Activated CD8-positive, alpha-beta memory T cell treated with anti-CD3 and anti-CD28 coated beads, Interleukin-2, amount 50 U/mL, for 48 hours (primary cell): ENCODE measurements at places on chromosomes 5 and 9.

GRCh38 chr9:32501868-32502267, 24.1 kb downstream of the RIGI start:
- no peak for DNase-seq

DNA sequence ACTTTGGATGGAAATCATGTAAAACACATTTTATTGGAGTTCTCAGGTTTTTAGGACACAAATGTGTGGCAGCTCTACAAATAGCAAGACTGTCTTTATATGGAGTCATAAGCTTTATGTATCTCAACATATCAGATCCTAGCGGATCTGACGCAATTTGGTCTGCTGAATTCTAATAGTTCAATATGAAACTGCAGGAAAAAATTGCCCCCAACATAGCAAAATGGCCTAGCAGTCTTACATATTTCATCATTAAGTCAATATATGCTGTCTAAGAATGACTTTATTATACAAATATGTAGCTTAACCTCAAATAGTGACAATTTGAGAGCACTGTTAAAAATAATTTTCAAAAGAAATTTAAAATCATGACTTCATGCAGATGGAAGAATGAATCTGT, 244.3 kb downstream of the TAF11L14 start:
- no peak for DNase-seq

GRCh38 chr9:114280636-114281472, 42.0 kb upstream of the ORM1 start:
- DNase-seq, result no peak

DNA sequence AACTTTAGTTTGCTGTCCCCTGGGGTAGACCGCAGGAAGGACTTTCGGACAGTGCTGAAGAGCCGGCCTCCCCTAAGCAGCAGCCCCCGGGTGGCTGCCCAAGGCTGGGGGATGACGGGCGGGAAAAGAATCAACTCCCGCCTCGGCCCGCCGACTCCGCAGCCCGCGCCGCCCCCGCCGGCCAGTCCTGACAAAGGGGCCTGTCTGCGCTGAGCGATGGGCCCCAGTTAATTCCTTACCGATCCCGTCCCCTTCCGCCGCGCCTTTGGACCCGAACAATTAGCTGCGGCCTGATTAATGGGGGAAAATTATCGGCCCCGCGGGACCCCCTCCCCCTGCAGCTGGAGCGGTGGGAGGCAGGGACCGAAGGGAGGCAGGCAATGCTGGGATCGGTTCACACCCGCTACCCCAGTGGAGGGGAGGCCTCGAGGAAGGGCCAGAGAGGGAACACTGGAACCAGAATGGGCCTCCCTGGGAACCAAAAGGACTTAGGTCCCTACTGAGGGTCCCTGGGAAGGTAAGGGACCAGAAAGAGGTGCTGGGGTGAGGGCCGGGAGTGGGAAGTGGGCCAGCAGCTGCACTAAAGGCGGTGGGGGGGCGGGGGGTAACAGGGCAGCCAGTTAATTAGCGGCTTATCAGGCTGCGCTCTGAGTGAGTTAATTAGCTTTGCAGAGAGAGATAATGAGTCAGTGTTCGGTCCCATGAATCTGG, 4.2 kb downstream of the ARID3C start:
- no peak for DNase-seq

GRCh38 chr9:91689006-91689405, 261.0 kb downstream of the ROR2 start:
- DNase-seq, result no peak

DNA sequence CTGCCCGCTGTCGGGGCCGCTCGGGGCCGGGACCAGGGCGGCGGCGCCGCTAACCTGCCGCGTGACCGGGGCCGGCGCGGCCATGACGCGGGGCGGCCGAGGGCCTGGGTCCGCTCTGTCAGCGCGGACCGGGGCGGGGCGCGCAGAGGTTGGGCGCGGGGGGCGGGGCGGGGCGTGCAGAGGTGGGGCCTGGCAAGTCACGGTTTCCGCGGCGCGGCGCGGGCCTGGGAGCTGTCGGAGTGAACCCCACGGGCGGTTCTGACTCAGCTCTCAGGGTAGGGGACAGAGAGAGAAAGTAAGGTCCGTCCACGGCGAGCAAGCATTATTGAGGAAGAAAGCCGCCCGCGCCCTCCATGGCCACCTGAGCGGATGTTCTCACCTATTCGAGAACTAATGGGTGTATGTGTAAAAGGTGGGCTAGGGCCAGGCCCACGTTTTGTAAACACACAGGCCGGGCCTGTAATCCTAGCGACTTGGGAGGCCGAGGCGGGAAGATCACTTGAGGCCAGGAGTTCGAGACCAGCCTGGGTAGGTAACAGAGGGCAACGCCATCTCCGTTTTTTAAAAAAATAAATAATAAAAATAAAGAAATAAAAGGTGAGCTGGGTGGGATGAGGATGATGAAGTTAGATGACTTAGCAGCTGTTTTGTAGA, at the start of gene PRXL2C:
PRXL2C (minus strand) TSS at position 120 of the 654 bp plus-strand sequence; CDS start at position 84, 36 bp downstream.
- peak; percentile 89 for DNase-seq

DNA sequence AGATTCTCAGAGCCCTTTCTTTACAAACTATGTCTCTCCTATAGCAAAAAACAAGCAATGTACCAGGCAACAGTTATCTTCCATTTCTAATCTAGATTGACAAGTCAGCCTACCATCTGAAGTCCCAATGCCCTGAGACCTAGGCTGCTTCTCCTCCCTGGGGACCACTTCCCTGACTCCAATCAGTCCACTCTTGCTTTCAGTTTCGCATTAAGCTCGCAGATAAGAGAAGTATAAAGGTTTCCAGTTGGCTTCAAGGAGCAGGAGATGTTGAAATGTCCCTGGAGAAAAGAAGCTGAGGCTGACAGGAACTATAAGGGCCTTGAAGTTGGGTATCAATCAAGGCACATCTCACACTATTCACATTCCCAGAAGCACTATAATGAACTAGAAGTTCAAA, 32.3 kb downstream of the ERP44 start:
- no peak for DNase-seq

DNA sequence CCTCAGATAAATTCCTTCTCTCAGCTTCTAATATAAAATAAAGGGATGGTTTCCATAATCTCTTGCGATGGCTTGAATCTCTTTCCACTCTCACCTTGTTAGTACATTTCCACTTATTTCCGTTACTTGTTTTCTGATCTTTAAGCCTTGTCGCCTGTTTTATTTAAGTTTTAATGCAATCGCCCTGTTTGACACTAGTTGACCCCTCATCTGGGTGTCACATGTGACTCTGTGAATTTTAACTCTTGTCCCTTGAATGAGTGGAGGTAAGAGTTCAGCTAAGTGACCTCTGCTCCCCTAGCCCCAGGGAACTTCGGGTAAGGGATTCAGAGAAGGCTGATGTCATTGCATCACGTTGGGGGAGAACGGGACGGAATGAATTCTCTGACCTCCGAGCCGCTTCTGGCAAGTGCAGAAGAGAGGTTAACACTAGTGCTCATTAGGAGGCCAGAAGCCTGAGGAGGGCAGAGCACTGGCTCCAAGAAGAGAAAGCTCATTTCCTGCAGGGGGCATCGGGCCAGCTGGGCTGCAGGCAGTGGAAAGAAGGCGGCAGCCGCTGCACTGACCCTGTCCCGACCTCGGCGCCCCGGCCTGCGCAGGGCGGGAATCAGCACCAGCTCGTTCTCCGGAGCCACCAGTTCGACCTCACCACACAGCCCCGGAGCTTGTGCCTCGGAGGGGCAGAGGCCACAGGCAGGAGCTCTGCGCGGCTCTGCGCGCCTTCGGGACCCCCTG, 569 bp downstream of the HINT2 start:
- peak; percentile 76 for DNase-seq

- DNase-seq, result no peak
These were observed 200.7 kb downstream of the FANCC start for GRCh38 chr9:95116808-95117204.

DNA sequence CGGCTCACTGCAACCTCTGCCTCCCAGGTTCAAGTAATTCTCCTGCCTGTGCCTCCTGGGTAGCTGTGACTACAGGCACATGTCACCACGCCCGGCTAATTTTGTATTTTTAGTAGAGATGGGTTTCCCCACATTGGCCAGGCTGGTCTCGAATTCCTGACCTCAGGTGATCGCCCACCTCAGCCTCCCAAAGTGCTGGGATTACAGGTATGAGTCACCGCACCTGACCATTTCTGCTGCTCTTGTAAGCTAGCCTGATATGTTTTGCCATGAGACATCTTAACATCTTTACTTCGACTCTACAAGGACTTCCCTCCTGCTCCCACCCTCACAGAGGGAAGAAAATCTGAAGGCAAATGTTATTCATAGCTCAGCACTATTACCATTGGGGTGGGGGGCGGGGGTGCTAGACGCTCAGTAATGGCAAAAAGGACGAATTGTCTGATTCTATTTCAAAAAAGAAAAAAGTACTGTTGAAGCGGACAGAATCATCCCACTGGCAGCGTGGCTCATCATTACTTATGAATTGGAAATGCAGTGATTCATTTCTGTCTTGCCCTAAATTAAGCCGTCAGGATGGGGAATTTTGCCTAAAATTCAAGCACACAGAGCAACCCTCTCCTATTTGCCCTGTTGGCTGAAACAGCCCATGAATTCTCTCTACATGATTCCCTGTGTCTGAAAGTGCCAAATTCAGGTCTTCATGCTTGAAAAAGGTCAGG, 46.4 kb upstream of the WWC1 start:
- no peak for DNase-seq

GRCh38 chr5:144566747-144567420, 396.2 kb downstream of the KCTD16 start:
- DNase-seq, result no peak

DNA sequence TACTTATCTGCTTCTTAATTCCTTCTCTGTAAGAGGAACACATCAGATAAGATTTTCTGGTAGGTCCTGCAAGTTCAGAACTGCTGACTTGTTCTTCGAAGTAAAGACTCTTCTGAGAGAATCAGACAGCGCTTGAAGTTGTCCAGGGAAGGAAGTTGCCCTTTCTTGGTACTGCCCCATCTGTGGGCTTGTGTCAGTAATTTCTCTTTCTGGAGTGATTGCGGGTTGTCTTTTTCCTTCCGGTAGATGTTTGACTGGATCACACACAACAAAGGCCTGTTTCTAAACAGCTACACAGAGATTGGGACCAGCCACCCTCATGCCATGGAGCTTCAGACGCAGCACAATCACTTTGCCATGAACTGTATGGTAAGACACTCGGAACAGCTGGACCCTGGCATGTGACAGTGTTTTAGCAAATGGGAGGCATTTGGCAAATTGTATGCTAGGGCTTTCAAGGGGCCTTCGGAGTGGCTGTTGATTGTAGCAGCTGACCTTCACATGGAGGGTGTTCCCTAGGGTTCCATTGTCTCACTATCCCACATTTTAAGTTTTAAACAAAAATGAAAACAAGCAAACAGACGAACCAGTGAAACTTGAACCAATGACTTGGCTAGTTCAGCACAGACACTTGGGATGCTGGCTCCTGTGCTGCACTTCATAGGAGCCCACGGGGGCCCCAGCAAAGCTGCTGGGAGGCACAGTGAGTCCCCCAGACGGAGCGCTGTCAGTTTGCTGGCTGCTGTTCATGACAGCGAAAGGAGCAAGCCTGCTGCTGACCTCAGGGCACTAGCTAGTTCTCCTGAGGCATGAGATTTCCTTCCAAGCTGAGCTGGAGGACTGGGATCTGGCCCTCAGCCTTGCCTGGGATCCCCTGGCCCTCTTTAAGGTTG, 149.9 kb downstream of the TRIO start:
- DNase-seq, result no peak

DNA sequence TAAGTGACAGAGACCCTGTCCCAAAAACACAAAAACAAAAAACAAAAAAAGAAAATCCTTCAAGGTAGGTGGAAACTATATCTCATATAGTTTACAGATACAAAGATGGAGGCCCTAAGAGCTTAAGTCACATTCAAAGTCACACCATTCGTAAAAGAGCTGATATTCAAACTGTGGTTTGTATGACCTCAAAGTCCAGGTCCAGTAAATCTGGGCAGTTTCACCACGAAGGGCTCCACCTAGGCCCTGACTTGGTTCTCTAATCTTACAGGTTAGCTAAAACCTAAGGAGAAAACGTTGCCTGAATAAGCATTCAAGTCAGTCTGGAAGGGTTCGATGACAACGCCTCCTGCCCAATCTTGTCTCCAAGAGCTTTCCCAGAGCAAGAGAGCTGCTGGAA, 44.1 kb downstream of the SUSD1 start:
- DNase-seq, result no peak

DNA sequence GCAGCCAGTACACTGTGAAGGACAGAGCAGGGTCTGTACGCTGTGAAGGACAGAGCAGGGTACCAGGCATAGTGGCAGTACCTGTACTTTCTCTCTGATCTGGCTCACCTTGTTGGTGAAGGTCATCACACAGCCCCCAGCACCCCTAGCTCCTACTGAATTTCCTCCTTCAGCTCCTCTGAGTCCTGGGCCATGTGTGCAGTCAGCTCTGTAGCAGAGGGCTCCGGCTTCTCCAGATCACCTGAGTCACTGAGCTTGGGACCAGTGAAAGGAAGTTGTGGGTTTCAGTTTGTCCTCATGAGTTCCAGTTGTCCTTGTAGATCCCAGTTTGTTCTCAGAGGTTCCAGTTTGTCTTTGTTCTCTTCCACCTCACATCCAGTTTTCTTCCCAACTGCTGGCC, 5.5 kb downstream of the NUDT2 start:
- DNase-seq, result no peak

- no peak for DNase-seq
These were observed 138.8 kb upstream of the COL5A1 start for GRCh38 chr9:134502809-134503211.

- peak; percentile 73 for DNase-seq
These were observed 13.9 kb downstream of the REXO4 start for GRCh38 chr9:133403766-133404453.

DNA sequence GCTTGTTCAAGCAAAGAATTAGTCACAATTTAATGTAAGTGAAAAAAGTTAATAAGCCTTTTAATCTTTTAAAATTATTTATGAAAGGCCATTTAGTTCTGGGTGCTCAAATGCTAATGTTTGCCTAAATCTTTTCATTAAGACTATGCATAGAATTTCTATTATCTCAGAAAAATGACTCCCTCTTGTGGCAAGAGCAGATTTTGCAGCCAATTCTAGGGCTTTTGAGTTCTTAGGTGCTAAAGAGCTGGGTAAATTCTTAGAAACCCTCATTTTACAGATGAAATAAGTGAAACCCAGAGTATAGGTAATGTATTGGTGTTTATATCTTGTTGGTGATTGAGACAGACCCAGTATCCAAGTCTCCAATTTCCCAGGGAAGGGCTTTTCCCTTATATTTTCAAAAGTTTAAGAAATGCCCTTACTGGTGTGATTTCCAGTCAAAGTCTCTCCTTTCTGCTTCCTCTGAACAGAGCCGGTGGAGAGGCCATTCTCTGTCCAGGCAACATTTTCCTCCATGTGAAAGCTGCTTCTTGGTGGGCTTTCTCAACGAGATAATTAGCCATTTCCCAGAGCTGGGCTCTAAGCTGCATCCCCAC, 24.1 kb upstream of the PCSK5 start:
- peak; percentile 51 for DNase-seq

- DNase-seq, result no peak
These were observed 114.2 kb downstream of the RGS3 start for GRCh38 chr9:113577525-113578261.

- no peak for DNase-seq
These were observed 79.1 kb upstream of the RARS1 start for GRCh38 chr5:168407211-168407610.

- no peak for DNase-seq
These were observed 41.3 kb upstream of the SV2C start for GRCh38 chr5:76041863-76042262.
